ENCODE measurements at places on chromosomes 5 and 9.

DNA sequence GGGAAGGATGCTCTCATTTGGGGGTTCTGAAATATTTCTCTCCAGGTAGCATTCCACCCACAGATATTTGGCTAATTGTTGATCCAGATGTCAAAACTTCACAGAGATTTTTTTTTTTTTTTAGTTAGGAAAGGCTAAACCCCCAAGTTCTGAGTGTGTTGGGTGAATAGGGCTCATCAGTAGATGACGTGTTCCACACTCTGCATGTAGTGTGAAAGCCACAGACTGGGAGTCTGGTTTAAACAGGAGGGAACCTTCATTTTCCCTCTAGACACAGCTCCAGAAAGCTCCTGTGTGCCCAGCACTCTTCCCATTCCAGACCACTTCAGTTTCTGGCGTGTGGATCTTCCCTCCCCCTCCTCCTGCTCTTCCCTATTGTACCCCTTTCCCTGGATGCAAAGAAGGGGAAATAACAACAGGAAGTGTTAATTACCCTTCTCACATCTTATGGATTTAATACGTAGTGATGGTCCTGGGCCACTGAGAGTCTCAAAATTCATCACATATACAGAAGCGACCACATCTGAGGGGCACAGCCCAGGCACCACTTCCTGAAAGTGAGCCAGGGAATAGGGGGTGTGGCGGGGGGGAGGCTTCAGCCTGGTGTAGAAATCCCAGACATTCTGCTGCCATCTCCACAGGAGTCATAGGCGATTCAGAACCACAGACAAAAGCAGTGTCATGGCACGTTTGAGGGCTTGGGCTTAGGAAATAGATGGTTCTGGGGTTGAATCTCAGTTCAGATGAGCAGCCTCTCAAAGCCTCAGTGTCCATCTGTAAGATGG is 65.1 kb downstream of the DAP start:
- DNase-seq: no peak

DNA sequence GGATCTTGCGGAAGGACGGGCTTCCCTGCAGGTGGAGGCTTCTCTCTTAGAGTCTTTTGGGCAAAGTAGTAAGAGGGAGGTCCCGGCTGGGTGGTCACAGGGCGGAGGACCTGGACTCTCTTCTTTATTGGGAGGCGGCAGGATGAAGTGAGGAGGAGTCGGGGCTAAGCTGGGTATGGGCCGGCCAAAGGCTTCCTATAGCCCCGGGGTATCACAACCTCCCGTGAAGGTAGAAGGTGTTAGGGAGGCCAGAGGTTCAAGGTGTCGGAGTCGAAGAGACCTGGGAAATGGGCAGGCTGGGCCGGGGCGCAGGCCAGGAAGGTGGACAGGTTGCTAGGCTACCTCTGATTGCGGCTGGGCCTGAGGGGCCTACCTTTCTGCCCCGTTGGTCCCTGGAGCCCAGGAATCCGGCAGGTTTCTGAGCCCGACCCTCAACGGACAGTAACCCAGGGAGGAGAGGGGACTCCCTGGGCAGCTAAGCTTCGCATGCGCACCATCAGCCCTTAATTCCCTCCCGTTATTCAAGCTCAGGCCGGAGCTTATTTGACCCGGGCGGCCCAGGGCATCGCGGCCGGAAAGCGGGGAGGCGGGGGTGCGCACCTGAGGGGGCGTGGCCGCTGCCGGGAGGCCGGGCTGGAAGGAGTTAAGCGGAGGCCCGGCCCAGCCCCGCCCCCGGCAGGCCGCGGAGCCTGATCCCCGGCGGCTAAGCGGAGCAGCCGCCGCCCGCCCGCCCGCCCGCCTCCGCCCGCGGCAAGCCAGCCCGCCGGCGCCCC is at the start of gene TESK1:
TESK1 (plus strand) TSS at position 685 of the 773 bp plus-strand sequence. CDS start 358 bp downstream, outside the sequence.
- peak; percentile 91 for DNase-seq

GRCh38 chr5:2014058-2014610 is 131.4 kb upstream of the IRX4 start:
- no peak for DNase-seq

DNA sequence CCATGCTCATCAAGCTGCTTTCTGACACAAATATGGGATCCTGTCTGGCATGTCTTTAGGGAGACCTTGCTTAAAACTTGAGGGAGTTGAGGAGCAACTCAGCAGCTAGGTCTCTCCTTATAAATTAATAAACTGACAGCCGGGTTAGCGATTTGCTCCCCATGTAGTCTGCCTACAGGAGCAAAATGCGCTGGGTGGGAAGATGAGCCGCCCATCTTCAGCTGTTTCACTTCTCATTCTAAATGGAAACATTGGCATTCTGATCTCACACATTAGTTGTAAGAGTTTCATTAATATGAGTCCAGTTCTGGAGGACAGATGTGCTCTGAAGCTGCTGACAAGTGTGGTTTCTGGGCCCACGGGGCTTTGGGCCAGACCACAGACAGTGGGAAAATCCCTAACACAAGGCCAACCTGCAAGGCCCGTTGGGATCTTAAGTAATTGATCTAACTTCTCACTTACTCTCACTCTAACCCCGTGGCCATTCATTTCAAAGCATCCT is 197.0 kb downstream of the MCTP1 start:
- peak; percentile 6 for DNase-seq

GRCh38 chr5:95733107-95733665 is 2.0 kb downstream of the RHOBTB3 start:
- no peak for DNase-seq

DNA sequence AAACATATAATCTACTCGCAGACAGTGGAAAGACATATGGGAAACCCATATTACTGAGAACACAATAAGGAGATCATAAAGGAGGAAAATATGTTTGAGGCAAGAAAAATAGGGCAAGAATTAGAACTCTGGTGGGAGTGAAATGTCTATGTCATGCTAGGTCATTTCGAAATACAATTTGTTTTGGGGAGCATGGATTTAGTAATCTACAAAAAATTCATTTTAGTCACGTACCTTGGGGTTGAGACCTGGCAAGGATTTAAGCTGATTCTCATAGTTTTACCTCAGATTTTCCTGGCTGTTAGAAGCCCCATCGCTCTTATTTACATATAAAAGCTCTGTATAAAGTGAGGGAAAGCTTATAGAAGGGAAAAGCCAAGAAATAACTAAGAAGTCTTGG is 11.5 kb upstream of the CSNK1G3 start:
- no peak for DNase-seq

DNA sequence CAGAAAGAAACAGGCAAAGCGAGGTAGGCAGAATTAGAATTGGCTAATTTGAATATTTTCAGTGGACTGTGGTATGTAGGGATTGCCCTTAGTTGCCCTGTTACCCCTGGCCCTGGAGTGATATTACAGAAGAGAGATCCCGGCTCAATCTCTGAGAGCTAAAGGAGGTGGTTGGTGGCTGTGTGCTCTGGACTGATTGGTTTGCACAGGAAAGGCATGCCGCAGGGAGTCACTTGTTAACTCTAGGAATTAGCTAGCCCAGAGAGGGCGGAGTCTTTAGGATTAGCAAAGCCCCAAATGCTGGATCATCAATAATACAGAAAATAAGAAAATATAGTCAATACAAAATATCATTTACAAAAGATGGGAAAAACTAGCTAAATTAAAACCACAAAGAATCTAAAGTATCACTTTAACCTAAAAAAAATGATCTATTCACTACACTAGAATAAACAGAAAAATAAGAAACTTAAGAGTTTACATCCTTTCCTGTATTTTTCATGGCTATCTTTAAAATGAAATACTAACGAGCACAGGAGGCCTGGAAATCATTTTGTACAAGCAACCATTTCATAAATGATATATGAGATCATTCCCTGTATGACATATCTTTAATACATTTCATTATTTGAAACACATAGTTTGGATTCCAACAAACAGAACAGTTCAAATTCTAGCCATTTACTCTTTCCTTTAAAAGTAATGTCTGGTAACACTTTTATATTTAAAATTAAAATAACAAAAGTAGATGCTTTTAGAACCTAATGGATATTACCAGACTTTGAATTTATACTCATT is 71.1 kb downstream of the GNAQ start:
- DNase-seq: no peak

DNA sequence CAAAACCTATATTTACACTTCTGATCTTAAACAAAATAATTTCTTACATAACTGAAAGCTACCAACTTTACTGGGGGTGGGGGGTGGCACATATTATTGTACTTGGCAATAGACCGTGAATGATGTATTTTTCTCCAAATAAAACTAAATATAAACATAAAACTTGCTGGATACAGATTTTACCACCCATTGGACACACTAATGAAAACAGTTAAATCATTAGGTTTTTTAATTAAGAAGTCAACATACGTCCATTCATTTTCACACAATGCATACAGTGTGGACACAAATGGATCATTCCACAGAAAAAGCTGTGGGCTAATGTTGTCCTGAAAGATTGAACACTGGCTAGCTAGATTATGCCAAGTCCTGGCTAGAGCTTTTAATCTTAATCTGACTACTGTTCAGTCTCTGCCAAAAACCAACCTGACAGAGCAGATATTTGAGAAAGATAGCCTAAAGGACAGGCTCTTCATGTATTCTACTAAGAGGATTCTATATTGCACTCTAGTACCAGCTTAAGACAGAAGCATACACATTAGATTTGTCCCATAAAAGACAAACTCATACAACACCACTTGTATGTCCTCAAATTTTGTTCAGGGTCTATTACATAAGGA is 118.1 kb downstream of the SIL1 start:
- DNase-seq: no peak

DNA sequence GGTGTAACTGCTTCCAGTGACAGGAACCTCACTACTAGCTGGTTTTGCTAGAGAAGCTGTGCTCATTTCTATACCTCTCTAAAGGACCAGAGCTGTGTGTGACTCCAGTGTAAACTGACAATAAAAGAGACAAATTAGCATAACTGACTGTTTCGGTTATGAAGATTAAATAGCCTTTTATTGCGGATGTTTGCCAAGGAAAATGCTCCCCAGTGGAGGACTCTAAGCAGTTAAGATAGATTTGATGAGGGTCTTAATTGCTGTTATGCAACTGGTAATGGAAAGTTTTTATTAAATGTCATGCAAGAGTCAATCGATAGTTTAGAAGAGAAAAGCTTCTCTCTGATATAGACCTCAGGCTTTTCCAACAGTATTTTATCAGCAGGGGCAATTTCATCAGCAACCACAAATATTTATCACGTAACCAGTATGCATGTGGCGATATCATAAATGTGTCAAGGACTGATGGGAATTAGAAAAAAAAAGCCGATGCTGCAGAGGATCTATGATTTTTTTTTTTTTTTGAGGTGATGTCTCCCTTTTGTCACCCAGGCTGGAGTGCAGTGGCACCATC is 275.2 kb upstream of the DMAC1 start:
- DNase-seq: no peak

DNA sequence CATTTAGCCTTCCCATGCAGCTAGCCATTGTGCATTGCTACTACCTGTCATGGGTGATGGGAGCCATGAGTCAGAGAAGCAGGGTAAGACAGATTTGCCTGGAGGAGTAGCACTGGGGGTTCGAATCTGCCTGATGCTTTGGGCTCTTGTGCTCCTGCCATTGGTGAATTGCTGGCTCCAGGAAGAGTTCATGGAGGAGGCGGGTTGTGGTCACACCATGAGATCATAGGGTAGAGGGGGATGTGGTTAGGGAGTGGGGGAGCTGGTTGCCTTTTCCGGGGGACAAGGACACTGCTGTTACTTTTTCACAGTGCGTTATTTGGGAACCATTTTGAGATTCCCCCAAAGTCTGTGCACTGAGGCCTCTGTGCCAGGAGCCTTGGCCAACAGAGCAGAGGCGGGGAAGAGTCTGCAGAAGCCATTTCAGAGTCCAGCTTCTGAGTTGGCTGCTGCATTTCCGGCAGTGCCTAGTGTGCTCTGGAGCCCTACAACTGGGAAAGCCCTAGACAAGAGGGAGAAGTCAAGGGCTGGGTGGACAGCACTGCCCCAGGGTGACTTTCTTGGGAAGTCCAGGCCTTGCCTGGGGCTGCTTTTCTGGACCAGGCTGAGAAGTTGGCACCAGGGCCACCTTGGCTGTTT is 6.2 kb downstream of the ANGPTL2 start:
- DNase-seq: peak; percentile 17

- DNase-seq: no peak
These were observed 61.4 kb upstream of the MRPS30 start for GRCh38 chr5:44747396-44747795.

DNA sequence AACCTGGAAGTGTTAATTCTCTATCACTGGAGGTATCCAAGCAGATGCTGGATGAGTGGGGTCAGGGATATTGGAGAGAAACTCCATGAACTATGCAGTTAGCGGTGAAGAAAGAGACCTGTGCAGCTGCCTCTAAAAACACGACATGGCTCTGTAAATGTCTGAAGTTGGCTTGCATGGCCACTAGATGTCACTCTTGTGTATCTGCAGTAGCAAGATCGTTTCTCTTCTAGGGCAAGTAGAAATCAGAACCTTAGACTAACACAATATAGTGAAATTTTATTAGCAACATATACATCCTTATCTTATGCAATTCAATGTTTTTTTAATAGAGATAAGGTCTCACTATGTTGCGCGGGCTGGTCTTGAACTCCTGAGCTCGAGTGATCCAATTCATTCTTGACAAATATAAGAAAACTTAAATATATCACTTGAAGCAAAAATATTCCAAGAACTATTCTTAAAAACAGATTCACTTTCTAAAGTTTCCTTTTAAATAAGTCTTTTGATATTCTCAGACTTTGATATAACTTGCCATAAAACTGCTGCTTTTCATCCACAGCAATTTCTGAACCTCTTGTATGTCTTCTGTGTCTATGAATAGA is 2.9 kb downstream of the OR2S2 start:
- DNase-seq: peak; percentile 22

GRCh38 chr5:31758803-31759425 is 120.0 kb downstream of the PDZD2 start:
- DNase-seq: no peak

- DNase-seq: no peak
These were observed 42.6 kb upstream of the PDZD2 start for GRCh38 chr5:31596354-31596753.

- no peak for DNase-seq
These were observed 12.9 kb upstream of the F2RL1 start for GRCh38 chr5:76805821-76806505.

- DNase-seq: no peak
These were observed 26.8 kb downstream of the FYB1 start for GRCh38 chr5:39192450-39193160.

DNA sequence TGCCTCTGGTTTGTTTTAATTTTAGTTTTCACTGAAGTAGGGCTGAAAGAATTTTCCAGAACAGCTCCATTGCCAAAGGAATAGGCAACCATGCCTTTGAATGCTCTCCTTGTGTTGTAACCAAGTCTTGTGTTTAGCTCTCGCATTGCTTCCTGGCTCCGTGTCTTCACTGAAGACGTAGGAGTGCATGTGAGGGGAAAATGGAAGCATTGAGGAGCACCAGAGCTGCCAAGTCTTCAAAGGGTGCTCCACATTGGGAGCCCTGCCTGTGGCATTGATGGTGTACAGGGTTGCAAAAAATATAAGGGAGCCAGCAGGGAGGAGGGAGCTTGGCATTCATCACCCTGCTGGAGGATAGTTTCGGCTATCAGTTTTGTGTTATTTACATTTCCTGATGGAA is 86.6 kb downstream of the NTRK2 start:
- DNase-seq: no peak

DNA sequence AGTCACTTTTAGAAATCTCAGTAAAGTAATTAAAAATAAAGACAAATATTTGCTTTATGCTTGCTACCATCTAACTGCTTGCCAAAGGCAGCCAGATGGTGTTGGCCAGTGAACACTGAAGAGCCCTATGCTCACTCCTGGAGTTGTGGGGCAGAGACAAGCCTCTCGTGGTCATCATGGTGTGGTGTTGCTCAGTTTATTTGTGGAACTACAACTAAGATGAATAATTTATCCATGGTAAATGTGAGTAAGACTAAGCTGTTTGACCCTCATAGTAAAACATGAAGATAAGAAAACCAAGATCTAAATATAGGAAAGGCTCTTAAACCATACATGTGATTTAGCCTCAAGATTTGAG is 100.7 kb downstream of the PDE8B start:
- no peak for DNase-seq
